ENCODE measurements at places on chromosomes 11 and 22. TPM values are rescaled to one million over a fixed set of nuclear protein-coding genes. Genes with fewer than 3 reads are reported as not detected.

UBQLN3 gene
- not detected for total RNA-seq

TMEM25 gene
- 40.8 TPM for total RNA-seq

APOA1 gene
- not detected for total RNA-seq

TRPM5 gene
- not detected for total RNA-seq

RNF121 gene
- total RNA-seq = 40.7 TPM

CHADL gene
- total RNA-seq = 8.1 TPM
